Immature natural killer cell (primary cell): ENCODE measurements at places on chromosomes 3 and 15.

DNA sequence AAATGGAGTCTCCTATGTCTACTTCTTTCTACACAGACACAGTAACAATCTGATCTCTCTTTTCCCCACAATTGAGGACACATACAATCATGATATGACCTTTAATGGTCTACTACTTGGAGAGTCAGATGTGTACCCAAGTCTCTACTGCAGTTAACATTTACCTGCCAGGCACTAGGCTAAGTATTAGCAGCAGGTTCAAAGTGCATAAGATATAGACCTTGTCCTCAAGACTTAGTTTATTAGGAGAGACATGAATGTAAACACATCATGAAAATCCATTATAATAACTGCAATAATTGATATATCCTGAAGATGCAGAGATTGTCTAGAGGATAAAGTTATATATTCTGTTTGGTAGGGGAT, 3.1 kb downstream of the SLC35A5 start:
- no peak for DNase-seq

DNA sequence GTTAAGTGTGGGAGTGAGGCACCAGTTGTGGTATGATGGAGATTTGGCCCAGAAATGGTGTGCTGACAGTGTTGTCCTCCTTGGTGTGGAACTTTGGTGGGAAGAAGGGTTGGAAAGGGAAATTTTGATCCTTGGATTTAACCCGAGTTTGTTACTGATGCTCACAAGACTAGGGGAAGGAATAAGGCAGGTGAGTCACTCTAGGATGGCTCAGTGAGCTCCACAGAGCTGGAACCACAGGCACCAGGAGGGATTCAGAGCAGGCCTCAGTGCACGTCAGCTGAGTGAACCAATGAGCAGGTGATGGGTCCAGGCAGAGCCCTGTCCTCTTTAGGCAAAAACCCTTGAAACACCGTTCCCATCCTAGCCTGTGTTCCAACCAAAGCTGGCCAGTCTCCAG, 11.4 kb downstream of the CHRD start:
- no peak for DNase-seq

DNA sequence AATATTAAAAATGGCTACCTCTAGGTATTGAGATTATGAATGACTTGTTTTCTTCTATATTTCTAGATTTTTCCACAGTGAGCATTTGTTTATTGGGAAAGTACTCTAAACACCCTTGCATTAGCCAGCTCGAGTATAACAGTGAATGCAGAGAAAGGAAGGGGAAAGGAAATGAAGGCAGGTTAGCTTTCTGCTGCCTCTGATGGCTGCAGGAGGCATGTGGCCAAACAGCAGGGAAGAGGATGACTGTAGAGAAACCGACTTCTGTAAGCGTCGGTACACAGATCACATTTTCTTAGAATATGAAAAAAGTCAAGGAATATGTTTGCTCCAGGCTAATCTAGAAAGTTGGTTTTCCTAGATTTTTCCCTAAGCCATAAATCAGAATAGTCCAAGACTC, 19.8 kb downstream of the GNB5 start:
- no peak for DNase-seq

DNA sequence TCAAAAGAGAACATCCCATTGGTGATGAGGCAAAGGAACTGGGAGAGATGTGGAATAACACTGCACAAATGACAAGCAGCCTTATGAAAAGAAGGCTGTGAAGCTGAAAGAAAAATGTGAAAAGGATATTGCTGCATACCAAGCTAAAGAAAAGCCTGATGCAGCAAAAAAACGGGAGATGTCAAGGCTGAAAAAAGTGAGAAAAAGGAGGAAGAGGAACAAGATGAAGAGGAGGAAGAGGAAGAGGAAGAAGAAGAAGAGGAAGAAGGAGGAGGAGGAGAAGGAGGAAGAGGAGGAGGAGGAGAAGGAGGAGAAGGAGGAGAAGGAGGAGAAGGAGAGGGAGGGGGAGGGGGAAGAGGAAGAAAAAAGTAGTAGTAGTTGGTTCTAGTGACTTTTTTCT, 41.8 kb upstream of the TEX9 start:
- DNase-seq = no peak

- DNase-seq = no peak
Measured at GRCh38 chr3:196966526-196967401, 1.9 kb downstream of the PIGZ start.
